ENCODE measurements at places on chromosomes 6 and 20.

- no peak for ATAC-seq
These were observed 15.9 kb downstream of the KIZ start for GRCh38 chr20:21141825-21142224.

- peak; percentile 7 for ATAC-seq
These were observed 964 bp downstream of the RPL10A start for GRCh38 chr6:35468980-35469750.

GRCh38 chr20:40714109-40714508, 25.1 kb upstream of the MAFB start:
- ATAC-seq = no peak

DNA sequence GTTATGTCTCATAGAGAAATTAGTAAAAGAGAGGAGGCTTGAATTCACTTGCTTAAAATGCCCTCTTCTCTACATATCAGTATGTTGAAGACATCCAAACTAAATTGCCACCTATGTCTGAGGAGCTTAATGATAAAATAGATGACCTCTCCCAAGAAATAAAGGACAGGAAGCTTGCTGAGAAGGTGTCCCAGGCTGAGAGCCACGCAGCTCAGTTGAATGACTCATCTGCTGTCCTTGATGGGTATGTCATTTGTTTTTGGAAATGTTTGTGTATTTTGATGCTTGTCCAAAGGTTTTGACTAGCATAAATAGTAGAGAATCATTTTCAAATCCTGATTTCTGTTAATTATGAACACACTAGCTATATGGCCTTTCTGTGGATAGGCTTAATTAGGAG, 307.7 kb downstream of the ARHGAP18 start:
- no peak for ATAC-seq

- ATAC-seq = peak; percentile 74
These were observed 7.4 kb upstream of the CD24 start for GRCh38 chr6:106981926-106982325.

- ATAC-seq = no peak
These were observed 2.5 kb downstream of the C20orf202 start for GRCh38 chr20:1205802-1206201.

DNA sequence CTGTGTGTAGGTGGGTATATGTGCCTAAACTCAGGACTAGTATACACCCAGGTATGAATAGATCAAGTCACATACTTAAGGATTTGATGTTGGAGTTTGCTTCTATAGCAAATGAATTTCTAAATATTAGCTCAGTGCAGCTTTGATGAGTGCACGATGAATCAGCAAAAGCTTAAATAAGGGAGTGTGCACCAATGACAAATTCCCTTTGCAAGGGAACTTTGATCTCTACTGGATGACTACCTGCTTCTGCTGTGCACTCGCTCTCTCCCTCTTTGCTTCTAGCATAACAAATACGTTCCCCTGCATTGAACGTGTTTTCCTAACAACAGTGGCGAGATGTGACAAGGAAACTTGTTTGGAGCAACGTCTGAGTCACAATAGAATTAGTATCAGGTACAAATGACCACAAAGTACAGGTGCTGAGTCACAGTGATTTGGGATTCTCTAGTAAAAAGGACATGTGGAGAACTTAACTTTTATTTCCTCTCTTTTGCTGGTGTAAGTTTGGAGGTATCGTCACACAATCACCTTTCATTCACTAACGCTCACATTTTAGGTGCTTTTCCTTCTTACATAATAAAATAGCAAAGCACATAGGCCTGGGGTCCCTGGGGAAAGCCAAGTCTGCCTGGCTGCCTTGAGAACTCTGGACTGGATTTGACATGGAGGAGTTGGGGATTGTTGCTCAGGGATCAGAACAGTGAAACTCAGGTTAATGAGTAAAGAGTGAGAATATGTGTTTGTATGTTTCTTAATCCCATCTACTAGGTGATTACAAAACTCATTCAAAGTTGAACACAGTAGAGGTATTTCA, 49.7 kb downstream of the KLHL31 start:
- no peak for ATAC-seq

GRCh38 chr6:6674872-6675271, 86.4 kb downstream of the LY86 start:
- no peak for ATAC-seq

GRCh38 chr20:34069341-34070078, 42.5 kb downstream of the EIF2S2 start:
- peak; percentile 87 for ATAC-seq

- ATAC-seq = no peak
These were observed 40.3 kb downstream of the FYN start for GRCh38 chr6:111832833-111833418.

DNA sequence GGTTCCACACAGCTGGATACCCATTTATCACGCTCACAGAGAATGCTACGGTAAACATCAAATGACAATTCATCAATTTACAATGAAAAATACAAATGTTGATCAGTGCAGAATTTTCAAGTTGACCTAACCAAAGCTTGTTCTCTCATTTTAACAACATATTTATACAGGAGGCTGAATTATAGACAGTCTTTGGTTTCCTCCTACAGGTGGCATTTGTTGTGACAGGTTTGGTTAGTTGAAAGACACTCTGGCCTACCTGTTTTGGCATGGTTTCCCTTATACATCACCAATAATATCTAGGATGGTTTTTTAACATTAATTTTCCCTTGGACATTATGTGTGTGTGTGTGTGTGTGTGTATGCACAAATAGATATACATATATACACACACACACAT, 642.5 kb upstream of the MMS22L start:
- peak; percentile 54 for ATAC-seq

DNA sequence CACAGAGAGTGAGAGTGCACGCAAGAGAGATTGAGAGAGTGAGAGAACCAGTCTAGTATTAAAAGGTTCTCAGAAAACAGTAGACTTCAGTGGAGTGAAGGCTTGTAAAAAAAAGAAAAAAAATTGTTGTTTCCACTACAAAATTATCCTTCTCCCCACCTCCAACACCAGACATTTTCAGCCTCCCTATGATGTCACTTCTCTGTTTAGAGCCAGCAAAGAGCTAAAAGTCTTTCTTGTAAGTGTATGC, 77.8 kb downstream of the BACH2 start:
- no peak for ATAC-seq

- peak; percentile 59 for ATAC-seq
These were observed 176.8 kb downstream of the NFATC2 start for GRCh38 chr20:51365670-51366069.

GRCh38 chr6:21264288-21265033, 329.1 kb upstream of the SOX4 start:
- ATAC-seq = no peak

- ATAC-seq = no peak
These were observed 68.8 kb downstream of the PRL start for GRCh38 chr6:22227824-22228610.

GRCh38 chr20:37305079-37305478, 15.6 kb downstream of the MANBAL start:
- ATAC-seq = no peak

- no peak for ATAC-seq
These were observed 12.8 kb downstream of the NT5E start for GRCh38 chr6:85462673-85463072.

- ATAC-seq = no peak
These were observed 164.0 kb downstream of the FOXC1 start for GRCh38 chr6:1773700-1774099.

DNA sequence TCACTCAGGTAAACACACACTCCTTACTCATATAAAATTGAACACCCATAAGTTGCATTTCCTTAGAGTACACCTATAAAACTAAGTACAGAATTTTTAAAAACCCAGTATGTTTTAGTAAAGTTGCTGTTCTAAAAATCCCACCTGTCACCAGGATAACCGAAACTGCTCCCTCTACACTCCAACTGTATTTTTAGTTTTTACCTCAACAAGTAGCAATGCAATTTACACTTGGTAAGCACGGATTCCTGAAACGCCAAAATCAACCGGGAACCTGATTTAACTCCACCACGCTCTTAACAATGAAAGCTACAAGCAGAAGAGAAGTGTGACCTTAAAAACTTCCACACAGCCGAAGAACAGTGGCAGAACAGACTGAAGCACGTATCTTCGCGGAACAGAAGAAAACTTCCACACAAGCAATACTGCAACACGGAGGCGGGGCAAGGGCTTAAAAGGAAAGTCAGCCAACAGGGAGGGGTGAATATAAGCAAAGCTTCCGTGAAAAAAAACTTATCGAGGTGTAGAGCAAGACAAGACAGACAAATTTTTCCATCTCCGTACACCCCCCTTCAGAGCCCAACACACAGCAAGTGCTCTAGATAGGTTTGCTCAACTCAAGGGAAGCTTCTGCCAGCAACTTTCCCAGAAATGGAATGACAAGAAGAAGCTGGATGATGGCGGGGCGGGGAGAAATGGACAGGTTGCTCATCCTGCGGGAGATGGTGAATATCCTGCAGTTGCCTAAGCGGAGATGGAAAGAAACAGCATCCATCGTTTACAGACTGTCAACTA, 1.4 kb downstream of the STAU1 start:
- peak; percentile 56 for ATAC-seq

GRCh38 chr6:43454696-43455530, 435 bp downstream of the DLK2 start:
- ATAC-seq = peak; percentile 95

- no peak for ATAC-seq
These were observed 42.3 kb upstream of the OCSTAMP start for GRCh38 chr20:46592580-46593362.

- ATAC-seq = no peak
These were observed 33.4 kb downstream of the MTRES1 start for GRCh38 chr6:107061125-107062020.

GRCh38 chr20:23229989-23230388, 120.6 kb upstream of the NXT1 start:
- ATAC-seq = no peak

- ATAC-seq = peak; percentile 64
These were observed 18.4 kb upstream of the NUP153 start for GRCh38 chr6:17725083-17725482.

DNA sequence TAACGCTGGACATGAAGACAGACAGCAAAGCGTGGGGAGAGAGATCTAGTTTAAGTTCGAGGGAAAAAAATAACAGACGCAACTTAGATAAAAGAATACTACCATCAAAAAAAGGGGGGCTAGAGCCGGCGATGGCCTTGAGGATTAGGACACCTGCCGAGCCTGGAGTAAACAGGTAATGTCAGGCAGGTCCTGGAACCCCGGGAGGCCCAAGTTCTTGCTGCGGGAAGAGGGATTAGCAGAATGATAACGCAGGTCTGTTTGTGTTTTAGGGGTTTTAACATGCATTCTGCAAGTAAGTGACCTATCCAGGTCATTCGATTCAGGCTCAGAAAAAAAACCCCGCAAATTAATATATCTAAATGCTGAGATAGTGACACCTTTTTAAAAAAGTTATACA, 754 bp upstream of the TMEM170B start:
- ATAC-seq = peak; percentile 3

GRCh38 chr6:147949981-147950622, 392.5 kb upstream of the SASH1 start:
- ATAC-seq = no peak

DNA sequence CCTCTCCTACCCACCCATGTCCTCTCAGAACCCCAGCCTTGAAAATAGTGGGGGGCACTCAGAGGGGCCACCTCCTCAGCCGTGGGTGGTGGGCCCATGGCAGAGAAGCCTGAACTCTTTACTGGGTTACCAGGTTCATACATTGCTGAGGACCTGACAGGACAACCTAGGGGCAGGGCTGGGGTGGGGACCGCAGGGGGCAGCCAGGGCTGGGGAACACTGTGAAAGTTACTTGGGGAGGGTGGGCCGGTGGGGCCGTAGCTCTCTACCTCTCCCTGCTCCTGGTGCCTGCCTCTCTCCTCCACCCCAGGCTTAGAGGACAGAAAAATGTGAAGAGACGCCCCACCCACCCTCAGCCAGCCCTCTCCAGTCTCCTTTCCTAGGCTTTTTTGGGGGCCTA, 15.4 kb downstream of the MDFI start:
- ATAC-seq = no peak

DNA sequence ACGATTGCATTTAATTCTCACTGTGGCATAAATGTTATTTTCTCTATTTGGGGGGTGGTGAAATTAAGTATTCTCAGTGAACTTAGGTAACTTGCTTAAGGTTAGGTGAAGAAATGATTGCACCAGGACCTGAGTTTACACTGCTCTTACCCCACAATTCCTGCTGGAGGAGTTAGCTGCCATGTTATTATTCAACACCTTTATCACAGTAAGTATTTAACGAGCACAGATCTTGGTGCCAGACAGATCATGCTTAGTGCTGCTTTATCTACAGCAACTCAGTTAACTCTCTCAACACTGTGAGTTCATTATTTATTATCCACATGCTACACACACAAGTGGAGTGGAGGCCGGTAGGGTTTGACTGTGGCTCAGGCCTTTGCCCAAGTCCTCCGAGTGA, 249.7 kb downstream of the TMEM242 start:
- no peak for ATAC-seq

DNA sequence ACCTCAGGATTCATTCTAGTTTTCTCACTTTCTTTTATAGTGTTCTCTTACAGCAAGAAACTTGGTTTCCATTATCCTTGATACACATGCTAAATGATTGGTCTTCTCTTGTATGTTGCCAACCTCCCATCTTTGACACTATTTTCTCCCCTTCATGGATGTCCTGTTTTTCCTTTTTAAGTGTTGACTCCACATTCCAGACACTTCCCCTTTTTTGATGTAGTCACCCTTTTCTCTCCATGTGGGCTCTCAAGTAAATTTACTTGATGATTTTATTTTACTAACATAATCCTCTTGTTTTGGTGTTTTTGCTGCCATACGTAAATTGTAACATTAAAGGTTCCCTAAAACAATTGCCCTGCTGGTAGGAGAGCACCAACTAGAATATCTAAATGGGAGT, 148.1 kb downstream of the ZFAND3 start:
- ATAC-seq = no peak

DNA sequence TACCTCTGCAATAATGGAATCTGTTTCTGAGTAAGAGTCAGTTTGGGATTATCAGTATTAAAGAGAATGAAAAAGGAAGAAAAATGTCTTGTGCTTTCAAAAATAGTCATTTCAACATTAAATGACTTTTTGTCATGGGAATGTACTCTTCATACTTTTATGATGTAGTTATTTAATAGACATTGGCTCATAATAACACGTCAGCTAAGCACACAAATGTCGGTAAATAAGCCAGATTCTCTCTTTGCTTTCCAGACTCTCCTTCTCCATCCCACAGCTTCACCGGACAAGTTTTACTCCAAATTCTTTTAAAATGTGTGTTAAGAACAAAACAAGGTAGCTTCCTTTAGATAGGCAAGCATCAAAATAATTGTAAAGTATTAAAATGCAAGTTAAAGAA, 76.0 kb downstream of the C6orf52 start:
- ATAC-seq = no peak

DNA sequence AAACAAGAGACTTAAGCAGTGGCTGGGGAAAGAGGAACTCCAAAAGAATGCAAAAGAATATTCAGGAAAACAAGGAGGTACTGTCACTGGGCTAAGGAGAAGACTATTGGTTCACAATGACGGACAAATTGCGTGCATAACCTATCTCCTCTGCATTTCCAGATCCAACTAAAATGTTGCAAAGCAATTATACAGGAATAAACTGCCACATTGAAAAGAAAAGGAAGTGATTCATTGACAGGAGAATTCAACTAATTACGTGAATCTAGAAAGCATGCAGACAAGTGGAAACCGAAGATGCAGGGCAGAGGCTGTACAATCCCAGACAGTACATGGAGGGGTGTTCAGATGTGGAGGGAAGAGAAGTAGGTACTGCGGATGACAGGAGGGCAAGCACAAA, 152.8 kb upstream of the RIPOR2 start:
- peak; percentile 85 for ATAC-seq

- ATAC-seq = no peak
These were observed 16.9 kb upstream of the ZSCAN16 start for GRCh38 chr6:28107506-28107905.
